Stimulated activated effector memory CD8-positive, alpha-beta T cell treated with anti-CD3 and anti-CD28 coated beads, Interleukin-12 subunit alpha, Interleukin-12 subunit beta, amount 100 ng/mL, for 72 hours (primary cell): ENCODE measurements at places on chromosomes 6 and 20.

DNA sequence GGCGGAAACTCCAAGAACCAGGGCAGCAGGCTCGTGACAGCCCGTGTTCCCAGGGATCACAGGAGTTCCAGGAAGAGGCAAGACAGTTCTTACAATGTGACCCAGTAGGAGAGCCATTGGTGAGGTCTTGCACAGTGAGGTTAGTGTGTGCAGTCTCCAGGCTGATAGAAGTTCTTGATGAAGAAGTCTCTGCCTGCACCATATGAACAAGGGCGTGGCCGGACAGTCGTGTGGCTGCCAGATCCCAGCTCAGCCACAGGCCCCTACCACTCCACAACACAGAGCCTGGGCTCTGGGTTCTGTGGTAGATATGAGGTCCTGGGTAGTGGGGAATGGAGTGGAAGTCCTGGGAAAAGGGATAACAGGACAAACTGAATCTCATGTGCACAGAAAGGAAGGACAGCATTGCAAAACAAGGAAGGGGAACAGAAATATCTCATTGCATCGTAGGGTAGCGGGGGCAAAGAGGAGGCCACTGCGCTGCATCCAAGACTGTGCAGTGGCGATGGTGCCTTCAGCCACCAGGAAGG is 65.2 kb downstream of the STX11 start:
- DNase-seq: no peak

GRCh38 chr6:114288701-114289495 is 53.9 kb downstream of the HS3ST5 start:
- no peak for DNase-seq

GRCh38 chr6:5302995-5303622 is 41.8 kb downstream of the FARS2 start:
- peak; percentile 75 for DNase-seq

DNA sequence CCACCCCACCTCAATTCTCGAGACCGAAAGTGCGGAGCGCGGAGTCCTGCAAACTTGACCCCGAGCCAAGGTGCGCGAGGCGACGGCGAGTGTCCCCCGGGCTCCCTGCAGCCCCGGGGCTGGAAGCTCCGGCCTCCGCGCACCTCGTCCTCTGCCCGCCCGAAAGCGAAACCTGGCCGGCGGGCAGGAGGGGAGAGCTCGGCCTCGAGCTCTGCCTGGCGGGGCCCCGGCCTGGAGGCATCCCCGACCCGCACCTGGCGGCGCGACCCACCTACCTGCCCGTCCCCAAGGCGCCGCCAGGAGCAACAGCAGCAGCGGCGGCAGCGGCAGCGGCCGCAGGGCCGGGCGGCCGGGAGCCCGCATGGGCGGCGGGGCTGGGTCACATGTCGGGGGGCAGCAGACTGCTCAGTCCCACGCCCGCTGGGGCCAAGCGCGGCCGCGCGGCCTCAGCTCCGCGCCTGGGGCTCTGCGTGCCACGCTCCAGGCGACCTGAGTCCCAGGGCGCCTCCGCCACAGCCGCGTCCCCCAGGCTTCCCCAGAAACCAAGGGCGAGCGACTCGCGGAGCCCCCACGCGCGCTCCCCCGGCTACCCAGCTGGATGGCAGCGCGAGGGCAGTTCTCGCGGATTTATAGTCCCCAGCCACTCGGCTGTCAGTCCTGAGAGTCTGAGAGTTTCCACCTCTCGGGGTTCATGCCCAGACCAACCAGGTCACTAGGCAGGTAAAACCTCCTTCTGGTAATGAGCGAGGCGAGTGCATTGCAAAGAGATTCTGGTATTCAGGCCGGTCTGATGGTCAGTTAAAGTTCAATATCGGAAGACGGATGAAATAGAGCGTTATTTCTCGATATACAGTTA is at the start of gene IL20RA:
IL20RA (minus strand) TSS at position 600 of the 856 bp plus-strand sequence; CDS start at position 363, 237 bp downstream.
- DNase-seq: no peak

DNA sequence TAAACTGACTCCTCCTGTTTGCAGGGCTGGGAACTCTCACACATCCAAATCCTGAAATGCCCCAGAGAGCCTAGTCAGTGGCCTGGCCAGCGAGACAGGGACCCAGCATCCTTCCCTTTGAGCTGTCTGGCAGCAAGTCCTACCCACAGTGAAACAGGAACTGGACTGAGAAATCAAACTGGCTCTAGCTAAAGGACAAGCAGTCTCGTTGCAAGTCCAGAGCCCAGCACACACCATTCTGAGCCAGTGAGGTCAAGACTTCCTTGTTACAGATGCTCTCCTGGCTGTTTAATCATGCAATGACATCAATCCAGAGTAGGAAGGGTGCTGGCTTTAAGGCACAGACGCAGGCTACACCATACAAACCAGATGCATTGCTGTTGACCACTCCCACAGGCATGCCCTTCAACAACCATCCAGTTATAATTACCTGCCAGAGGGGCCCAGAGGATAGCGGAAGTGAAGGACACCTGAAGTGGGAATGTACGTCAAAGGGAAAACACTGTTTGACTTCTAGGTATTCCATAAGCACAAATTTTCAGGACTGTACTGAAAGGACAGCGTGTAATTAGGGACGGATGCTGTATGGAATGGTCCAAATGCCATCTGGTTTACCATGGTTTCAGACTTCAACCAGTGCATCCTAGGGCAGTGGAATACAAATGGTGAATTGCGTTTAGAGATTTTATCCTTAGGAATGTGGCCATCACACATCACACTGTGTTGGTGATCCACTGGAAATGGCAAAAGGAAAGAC is 114.4 kb downstream of the SLC23A2 start:
- DNase-seq: no peak

GRCh38 chr6:160859822-160860221 is 131.7 kb upstream of the MAP3K4 start:
- DNase-seq: no peak

DNA sequence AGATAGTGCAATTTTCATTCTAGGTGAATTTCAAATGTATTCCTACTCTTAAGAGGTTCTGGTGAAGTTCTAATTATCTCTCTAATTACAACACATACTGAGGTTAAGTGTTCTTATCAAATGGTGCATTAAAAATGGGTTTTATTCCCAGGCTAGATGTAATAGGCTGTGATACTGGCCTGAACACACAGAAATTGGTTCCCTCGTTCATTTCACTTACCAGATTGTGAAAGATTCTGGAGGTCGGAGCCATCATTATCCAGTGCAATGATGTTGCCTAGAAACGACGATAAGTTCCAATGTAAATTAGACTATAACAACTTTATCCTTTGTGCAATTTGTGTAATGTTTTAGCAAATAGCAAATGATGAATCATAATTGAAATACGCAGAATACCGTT is 172.6 kb upstream of the SOX4 start:
- no peak for DNase-seq

DNA sequence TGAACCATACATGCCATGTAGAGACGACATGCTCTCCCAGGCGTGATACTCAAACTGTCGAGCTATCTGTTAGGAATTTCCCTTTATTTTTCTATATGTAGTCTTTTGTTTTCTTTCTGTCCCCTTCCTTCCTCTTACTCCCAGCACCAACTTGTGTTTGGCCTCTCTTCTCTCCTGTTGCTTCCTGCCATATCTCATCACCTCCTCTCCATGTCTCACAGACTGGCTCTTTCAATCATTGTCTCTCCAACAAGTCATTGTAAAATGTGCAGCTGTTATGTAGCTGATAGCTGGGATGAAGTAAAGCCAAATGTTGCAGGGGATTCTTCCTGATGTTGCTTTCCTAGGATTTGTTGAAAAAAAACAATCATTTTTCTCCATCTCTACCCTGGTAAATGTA is 234.5 kb downstream of the TMEM242 start:
- no peak for DNase-seq

GRCh38 chr6:167762259-167762962 is 64.3 kb upstream of the AFDN start:
- no peak for DNase-seq

- no peak for DNase-seq
Measured at GRCh38 chr6:73421534-73421933, 26.9 kb downstream of the DDX43 start.

DNA sequence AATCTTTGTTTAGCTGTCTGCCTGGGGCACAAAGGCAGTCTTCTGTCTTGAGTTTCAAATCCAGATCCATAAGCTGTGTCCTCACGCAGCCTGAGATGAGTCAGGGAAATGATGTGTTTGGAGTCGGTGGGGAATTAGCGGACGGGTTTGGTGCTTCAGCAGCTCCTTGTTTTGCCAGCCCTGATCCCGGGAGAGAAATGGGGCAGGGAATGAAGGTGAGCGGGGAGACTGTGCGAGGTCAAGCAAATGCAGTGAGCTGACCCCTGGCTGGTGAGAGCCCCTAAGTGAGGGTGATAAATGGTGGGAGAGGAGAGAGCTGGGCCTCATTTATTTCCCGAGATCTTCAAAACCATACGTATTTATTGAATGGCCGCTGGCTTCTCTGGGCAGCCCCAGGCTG is 21.6 kb downstream of the DUSP22 start:
- DNase-seq: no peak

DNA sequence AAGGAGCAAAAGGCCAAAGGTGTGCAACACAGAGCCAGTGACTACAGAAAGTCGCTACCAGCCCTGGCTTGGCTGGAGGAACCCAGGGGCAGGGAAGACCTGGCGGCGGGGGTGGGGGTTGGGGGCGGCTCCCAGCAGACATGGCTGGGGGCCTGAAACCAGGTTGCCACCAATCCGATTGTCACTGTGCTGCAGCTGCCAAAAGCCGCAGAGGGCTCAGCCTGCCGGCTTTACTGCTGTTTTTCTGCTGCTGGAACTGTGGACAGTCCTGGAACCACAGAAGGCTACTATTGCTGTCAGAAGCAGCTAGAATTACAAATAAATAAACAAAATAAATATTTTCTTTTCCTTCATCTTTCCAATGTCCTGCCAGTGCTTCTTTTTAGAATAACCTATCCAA is 25.7 kb upstream of the OGFRL1 start:
- DNase-seq: no peak

- no peak for DNase-seq
Measured at GRCh38 chr6:119627908-119628669, 278.5 kb upstream of the MAN1A1 start.

- DNase-seq: no peak
Measured at GRCh38 chr6:150176152-150176551, 33.3 kb downstream of the PPP1R14C start.

DNA sequence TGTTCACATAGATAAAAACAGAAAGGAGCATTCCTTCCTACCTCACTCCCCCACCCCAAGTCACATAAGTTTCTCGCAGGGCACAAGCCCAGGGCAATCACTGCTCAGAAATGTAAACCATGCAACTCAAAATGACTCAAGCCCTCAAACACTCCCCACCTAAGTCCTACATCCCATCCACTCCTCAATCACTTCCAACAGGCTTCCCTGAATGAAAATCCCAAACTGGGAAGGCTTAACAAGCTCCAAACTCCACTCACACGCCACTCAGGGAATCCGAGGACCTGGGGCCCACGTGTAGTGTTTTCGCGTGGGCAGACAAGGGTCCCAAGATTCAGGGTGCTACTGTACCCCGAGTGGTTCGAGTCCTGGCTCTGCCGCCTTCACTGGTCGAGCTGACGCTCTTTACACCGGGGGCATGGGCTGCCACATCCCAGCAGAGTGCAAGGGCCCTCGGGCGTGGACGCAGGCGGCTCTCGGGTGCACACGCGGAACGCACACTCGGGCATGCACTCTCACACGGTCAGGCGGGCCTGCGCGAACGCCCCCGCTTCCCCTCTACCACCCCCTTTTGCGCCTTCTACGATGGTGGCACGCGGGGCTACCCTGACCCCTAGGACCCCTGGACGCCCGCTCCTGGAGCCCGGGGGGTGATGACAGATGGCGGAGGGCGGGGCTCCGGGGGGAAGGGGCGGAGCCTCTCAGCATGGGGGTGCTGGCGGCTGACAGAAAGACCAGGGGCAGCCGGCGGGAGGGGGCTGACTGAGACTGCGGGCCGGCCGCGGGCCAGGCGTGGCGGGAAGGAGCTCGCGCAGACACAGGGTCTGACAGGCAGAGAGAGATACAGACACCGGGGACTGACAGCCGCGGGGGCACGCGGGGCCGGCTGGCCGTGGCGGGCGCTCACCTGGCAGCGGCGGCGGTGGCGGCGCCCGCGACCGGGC is 657 bp downstream of the ZHX3 start:
- DNase-seq: peak; percentile 64

- no peak for DNase-seq
Measured at GRCh38 chr6:138330763-138331162, 46.9 kb upstream of the SMIM28 start.

DNA sequence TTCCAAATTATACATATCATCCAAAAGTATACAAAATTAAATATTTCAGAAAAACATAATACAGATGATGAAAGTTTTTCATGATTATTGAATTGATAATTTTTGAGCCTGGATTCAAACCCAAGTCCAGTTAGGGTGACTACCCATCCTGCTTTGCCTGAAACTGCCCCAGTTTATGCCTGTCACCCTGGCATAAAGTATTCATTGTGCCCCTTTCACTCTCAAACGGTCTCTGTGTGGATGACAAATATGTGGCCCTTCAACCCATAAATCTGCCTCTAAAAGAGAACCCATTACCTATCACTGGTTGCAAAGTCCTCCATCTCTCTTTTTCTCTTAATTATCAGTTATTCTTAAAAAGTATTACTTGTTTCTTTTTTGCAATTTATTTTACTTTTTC is 553.7 kb upstream of the JARID2 start:
- DNase-seq: no peak

GRCh38 chr6:47483516-47483852 is 5.9 kb downstream of the CD2AP start:
- no peak for DNase-seq

- DNase-seq: no peak
Measured at GRCh38 chr20:50274570-50275430, 84.2 kb downstream of the CEBPB start.

DNA sequence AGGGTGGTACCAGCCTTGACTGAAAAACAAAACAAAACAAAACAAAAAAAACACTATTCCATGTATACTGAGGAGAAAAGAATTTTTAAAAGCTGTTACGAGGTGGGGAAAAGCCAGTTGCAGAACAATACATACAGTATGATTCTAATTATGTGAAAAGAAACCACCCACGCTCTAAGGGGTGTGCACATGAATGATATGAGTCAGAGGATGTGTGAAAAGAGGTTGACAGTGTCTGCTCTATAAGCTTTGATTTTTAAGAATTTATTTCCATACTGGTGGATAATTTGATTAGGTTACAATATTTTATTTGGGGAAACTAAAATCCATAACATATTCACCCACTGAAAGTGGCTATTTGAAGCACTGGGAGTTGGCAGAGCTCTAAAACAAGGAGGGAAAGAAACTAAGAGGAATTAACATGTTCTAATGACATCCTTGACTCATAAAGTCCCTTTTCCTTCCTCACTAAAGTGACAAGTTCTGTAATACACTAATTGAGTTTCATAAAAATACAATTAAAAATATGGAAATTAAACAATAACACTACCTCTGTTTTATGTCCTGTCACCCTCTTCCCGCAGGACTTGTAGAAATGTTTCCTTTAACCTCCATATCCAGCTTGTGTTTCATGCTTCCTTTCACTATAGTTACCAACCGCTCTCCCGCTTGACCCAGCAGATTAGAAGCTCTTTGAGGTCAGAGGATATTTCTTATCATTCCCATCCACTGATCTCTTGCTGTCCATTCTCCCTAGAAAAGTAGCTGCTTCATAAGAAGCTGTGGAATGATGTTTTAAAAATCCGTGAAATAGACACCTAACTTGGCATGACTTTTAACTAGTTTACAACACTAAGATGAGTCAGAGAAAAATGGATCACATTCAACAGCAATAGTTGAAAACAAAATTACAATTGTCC is 118.6 kb upstream of the CCDC28A start:
- no peak for DNase-seq
